Choroid plexus epithelial cell (primary cell): ENCODE measurements at places on chromosomes 3 and 15.

DNA sequence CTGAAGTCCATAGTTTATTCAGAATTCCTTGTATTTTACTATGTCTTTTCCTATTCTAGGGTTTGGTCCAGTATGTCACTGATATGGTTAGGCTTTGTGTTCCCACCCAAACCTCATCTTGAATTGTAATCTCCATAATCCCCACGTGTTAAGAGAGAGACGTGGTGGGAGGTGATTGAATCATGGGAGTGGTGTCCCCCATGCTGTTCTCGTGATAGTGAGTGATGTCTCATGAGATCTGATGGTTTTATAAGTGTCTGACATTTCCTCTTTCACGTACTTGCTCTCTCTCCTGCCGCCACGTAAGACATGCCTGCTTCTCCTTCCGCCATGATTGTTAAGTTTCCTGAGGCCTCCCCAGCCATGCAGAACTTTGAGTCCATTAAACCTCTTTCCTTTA is 6.6 kb upstream of the TEX9 start:
- DNase-seq: no peak

GRCh38 chr3:18752273-18752934 is 327.3 kb upstream of the SATB1 start:
- no peak for DNase-seq

DNA sequence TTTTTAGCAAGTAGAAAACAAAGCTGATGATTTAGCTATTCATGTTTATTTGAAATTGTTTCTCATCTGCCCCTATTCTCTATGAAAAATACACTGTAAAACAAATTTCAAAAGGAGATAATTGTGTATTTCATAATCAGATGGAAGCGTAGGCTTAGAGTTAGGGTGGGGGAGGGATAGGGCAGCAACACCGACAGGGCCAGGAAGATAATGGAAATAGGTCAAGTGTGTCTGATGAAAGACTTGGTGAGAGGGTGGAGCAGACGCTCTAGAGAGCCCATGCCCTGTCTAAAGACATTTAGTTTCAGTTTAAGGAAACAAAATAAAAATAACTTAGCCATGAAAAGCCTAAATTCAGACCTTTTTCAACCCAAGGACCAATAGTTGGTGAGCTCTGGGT is 51.6 kb upstream of the ARL6 start:
- no peak for DNase-seq

DNA sequence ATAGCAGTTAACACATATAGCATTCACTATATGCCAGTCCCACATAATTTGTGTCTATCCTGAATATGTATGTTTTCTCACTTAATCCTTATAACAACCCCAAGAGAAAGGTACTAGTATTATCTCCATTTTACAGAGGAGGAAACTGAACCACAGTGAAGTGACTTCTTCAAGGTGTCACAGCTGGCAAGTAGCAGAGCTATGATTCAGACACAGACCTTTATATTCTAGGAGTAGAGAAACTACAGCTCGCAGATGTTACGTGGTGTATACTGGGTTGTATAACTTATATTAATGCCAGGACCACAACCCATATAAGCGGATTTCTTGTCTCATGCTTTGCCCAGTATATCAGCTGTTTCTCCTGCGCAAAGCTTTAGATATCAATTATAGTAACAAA is 29.5 kb upstream of the ICE2 start:
- no peak for DNase-seq

GRCh38 chr3:190130037-190130436 is 9.3 kb upstream of the P3H2 start:
- DNase-seq: no peak

DNA sequence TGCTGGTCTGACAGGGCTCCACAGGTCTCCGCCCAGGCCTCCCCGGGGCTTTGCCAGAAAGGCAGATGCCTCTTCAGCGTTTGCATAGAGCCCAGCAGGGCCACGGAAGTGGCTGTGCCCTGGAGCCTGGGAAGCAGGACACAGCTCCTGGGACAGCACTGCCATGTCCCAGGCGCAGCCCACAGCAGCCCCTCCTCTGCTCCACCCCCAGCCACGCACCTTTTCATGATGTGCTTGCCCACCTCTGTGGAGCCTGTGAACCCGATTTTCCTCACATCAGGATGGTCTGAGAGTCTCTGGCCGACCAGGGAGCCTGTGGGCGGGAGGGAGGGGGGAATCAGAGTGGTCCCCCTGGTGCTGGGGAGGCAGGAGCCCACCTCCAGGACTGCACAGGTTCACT is 33.9 kb upstream of the SLC41A3 start:
- DNase-seq: no peak

GRCh38 chr3:165549037-165549436 is 288.2 kb downstream of the BCHE start:
- DNase-seq: no peak

DNA sequence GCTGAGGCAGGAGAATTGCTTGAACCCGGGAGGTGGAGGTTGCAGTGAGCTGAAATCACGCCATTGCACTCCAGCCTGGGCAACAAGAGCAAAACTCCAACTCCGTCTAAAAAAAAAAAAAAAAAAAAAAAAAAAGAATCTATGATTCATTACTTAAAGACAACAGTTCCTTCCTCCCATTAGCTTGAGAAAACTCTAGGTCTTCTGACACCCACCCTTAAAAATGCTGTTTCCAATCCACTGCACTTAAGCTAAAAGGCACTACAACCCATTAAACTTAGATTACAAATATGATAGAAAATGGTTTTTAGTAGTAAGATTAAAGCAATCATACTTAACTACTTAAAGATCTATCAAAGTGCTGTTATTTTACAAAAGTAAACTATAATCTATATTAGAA is 40.0 kb upstream of the BHLHE40 start:
- peak; percentile 44 for DNase-seq

DNA sequence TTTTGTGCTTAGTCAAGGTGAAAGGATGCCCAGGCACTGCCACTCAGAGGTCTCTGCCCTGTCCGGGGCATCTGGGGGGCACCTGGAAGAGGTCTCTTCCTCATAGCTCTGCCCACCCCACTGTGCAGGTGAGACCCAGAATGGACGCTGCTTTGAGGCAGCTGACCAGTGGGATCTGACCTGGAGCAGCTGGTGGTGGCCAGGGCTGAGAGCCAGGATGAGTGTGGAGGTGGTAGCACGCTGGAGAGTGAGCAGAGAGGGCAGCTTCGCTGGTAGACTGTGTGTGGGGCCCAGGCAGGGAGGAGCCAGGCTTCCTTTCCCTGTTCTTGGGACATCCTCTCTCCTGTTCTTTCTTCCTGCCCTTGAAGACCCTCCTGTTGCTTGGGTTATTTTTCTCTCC is 32.2 kb upstream of the PLA2G4E start:
- no peak for DNase-seq

DNA sequence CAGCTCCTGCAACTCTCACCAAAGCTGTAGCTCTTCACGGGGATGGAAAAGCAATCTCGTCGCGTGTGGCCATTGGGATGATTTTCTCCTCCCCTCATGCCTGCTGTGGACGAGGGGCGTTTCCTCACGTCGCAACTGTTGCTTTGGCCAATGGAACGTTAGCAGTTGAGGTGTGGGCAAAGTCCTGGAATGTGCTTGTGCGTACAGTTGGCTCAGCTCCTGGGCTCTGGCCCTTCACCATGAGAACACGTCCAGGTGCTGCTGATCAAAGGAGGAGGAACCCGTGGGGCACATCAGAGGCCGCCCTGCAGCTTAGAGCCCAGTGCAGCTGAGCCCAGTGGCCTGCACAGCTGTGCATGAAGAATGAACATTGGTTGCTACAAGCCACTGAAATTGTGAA is 186.1 kb downstream of the TJP1 start:
- no peak for DNase-seq

DNA sequence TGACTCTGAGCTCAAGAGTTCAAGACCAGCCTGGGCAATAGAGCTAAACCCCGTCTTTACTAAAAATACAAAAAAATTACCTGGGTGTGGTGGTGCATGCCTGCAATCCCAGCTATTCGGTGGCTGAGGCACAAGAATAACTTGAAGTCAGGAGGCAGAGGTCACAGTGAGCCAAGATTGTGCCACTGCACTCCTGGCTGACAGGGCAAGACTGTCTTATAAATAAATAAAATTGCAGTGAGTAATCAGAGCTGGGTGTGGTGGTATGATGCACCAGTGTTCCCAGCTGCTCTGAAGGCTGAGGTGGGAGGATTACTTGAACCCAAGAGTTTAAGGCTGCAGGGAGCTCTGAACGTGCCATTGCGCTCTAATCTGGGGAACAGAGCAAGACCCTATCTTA is 55.9 kb upstream of the GCNT3 start:
- no peak for DNase-seq

DNA sequence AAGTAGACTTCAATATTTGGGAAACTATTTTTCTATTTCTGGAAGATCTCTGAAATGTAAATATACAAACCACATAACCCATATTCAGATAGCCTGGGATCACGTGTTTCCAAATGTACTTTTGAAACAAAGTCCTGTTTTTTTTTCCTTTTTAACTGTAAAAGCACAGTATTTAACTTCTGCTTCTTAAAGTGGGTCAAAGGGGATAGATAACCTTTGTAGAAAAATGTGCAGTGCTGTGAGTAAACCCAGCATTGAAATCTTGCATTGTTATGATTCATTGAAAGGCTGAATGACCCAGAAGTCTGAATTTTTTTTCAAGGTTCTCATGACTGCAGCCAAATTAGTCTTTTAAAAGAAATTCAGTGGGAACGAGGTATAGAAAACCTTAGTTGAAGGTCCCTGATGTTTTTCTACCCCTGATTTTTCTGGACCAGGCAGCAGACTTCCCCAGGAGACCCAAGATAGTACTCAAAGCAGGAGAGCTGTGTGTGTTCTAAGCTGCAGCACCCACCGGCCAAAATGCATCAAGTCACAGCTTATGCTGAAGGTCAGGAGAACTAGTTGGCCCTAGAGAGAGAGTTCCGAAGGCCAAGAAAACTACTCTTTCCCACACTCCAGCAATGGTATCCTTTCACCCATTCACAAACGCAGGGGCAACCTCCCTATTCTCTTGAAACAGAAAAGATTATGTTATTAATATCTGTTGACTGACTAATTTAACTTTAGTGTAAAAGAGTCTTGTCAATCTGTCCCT is 43.6 kb upstream of the APH1B start:
- peak; percentile 96 for DNase-seq

GRCh38 chr3:171055336-171056178 is 29.0 kb upstream of the SLC2A2 start:
- DNase-seq: peak; percentile 70

GRCh38 chr3:8206971-8207617 is 294.5 kb upstream of the LMCD1 start:
- no peak for DNase-seq

- no peak for DNase-seq
These were observed 294.5 kb upstream of the CDIN1 start for GRCh38 chr15:36284911-36285310.

DNA sequence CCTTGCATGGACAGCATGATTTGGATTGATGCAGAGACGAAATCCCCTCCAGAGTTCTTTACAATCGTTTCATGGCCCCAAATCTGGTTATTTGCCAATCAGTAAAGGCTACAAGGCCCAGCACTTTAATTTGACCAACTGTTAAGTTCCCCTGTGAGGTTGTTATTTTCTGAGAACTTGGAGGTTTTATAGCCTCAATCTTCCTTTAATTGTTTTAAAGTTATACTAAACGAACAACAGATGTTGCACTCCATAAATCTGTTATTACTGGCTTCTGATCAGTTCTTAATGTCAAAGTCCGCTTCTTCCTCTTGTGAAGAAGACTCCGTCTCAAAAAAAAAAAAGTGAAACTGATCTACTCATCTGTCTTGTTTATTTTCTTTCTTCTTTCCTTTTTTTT is 30.8 kb downstream of the LARP6 start:
- DNase-seq: no peak

DNA sequence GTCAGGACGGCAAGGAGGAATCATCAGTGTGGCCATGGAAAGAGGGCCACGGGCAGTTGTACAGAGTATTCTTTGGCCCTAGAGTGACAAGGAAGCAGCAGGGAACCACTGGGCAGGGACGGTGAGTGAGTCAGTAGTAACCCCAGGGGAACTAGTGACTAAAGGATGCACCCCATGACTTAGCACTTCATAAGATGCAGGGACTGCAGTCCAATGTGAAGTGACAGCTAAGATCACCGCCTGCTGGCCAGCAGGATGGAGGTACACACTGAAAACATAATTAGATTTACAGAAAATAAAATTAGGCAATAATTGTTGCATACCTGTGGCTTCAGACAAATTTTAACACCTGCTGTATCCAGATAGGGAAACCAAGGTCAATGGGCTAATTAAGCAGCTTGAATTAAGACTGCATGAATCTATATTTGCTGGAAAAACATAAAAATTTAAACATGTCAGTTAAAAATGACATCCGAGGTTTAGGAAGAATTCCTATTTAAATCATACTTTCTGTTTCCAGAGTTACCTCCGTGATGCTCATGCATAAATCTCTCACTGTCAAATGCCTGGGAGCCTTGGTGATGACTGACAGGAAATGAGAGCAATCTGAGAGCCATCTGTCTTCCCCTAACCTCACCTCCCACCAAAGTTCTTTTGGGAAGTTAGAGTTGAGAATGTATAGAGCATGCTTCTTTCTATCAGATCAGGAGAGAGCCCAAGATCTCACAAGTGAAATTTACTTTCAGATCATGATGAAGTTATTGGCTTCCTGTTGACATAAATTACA is 56.5 kb downstream of the DCLK3 start:
- peak; percentile 59 for DNase-seq

DNA sequence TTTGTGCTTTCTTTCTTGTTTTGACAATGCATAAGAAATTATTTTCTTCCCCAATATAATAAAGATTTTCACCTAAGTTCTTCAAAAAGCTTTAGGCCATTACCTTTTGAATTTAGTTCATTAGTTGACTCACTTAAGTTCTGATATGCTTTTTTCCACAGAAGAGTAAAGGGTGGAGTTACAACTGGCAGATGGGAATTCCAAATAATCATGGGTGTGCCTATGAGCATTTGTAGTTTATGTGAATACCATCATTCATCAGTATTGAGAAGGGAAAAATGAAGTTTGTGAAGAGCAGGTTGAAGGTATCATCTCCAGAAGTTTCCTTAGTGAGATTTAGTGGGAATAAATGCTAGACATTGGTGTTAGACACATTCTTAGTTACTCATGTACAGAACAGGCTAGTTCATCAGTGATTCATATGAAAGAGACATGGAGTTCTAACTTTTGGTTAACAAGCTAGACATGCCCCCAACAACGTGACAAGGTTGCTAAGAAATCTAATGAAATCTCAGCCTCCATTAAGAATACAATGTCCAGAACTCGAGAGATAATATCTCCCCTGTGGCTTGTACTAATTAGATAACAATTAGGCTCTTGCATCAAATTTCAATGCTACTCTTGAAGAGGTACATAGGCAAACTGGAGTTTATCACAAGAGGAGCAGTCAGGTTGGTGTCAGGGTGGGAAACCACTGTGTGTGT is 16.9 kb upstream of the ALCAM start:
- no peak for DNase-seq

DNA sequence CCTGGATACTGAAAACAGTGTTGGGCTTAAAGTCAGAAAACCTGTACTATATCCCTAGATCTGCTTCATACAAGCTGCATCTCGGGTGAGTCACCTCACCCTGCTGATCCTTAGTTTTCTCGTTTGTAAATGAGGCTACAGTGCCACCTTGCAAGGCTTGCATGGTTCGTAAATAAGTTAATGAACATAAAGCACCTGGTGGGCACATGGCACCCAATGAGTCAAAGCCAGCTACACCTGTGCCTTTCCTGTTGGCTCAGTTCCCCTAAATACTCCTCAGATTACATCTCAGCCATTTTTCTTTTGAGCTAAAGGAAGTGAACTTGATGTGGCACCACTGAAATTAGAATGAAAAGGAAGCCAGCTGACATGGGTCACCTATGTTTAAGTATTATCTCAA is 26.5 kb downstream of the RTP1 start:
- peak; percentile 49 for DNase-seq

- no peak for DNase-seq
These were observed 884 bp upstream of the KNL1 start for GRCh38 chr15:40593165-40593564.
